Mucosa of descending colon (tissue), 3 donors: ENCODE measurements at places on chromosomes 6 and 20.
A peak's percentile ranks its signal among the peaks of the same experiment; 100 is the strongest.

- no peak for DNase-seq
Measured at GRCh38 chr6:25833136-25833535, 1.3 kb upstream of the SLC17A1 start.

DNA sequence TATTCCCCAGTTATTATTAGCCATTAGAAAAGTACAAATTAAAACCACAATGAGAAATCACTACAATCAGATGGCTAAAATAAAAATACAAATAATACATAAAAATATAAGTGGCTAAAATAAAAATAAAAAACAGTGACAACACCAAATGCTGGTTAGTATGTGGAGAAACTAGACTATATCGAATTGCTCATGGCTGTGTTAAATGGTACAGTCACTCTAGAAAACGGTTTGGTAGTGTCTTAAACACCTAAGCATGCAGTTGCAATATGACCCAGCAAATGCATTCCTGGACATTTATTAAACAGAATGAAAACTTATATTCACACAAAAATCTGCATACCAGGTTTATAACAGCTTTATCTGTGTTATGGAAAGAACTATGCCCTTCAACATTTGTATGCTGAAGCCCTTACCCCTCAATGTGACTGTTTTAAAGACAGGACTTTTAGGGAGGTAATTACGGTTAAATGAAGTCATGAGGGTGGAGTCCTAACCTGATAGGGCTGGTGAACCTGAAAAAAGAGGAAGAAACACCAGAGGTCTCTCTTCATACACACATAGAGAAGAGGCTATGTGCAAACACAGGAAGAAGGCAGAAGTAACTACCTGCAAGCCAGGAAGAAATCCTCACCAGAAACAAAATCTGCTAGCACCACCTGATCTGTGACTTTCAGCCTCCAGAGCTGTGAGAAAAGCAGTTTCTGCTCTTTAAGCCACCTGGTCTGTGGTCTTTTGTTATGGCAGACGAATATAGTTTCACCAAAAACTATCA, 84.9 kb downstream of the ASCC3 start:
- no peak for DNase-seq

DNA sequence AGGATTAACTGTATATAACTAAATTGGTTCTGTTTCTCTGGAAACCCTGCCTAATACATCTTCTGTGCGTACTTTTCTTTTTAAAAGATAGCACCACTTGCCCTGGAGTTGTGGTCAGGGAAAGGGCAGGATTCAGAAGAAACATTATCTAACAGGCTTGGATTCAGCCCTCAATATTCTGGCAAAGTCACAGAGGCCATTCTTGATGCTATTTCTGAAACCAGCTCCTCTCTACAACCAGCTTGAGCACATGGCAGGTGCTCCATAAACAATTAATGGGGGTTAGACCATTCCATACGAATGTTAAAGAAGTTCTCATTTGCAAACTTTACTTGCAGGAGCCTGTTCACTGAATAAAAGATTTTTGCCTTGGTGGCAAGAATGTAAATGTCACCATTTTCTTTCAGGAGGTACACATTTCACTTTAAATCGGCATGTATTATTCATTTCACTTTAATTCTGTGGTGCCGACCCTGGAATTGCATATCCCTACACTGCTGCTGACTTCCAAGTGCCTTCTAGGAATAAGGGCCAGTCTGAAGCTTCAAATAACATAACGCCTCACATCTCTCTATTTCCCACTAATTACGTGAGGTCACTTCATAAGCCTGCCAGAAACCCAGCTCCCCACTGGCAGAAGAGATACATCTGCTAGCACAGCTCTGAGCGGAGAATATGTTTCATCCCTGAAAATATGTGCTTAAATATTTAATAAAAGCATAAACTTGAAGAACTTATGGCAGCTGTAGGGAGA, 248.7 kb downstream of the ADGRG6 start:
- DNase-seq = no peak

GRCh38 chr6:13452346-13453117, 34.9 kb downstream of the GFOD1 start:
- DNase-seq = no peak

DNA sequence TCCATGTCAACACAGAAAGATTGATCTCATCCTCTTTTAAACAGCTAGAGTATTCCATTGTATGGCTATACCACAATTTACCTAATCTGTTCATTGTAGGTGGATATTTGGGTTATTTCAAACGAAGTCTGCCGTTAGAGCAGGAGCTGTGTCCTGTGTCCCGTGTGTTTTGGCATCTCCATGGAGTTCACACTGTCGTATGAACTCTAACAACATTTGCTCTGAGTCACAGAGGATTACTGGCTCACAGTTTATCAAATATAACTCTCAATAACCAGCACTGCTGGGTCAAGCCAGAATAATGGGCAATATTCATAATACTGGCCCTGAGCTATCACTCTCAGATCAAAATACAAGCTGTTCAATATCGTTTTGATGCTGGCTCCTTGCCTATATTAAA, 16.4 kb downstream of the TRAM2 start:
- DNase-seq = no peak

DNA sequence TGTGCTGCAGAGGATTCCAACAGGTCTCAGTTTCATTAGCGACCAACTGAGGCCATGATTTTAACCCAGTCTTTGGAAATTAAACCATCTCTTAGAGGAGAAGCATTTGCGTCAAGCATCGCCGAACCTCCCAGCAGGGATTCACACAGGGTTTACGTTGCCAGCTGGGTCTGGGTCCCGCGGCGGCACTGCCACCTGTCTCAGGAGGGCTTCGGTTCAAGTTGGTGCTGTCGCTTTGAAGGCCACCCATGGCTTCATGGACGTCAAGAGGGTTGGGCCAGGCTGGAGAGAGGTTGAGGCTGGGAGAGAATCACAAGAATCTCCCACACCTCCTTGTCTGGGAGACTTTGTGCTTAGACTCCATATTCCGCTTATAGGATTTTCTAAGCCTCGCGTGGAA, 43.0 kb upstream of the FRMD1 start:
- no peak for DNase-seq

DNA sequence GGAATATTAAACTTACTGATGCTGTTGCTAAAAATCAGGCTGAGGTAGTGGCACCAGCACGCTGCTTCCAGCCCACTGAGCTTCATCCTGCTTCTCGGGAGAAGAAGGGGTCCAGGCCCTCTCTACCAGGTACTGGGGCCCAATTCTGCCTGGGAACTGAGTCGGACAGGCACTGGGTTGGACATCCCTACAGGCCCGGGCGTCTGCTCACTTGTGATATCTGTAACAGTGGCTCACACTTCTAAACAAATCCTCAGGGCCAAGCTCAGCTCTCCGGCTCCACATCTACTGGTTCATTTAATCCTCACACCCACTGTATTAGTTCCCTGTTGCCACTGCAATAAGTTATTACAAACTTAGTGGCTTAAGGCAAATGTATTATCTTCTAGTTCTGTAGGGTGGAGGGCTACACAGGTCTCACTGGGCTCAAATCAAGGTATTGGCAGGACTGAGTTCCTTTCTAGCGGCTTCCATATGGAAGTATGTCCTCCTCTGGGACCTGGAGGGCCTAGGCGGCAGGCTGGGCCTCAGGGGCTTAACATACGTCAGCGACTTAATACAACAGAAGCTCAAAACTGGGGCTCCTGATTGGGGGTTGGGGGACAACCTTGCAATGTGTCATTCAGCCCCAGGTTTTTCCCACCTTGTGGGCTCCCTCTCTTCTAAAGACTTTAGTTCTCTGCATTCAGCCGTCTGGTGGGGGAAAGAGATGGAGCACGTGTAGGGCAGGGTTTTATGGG, 1.6 kb upstream of the KCNK15 start:
- DNase-seq = no peak

DNA sequence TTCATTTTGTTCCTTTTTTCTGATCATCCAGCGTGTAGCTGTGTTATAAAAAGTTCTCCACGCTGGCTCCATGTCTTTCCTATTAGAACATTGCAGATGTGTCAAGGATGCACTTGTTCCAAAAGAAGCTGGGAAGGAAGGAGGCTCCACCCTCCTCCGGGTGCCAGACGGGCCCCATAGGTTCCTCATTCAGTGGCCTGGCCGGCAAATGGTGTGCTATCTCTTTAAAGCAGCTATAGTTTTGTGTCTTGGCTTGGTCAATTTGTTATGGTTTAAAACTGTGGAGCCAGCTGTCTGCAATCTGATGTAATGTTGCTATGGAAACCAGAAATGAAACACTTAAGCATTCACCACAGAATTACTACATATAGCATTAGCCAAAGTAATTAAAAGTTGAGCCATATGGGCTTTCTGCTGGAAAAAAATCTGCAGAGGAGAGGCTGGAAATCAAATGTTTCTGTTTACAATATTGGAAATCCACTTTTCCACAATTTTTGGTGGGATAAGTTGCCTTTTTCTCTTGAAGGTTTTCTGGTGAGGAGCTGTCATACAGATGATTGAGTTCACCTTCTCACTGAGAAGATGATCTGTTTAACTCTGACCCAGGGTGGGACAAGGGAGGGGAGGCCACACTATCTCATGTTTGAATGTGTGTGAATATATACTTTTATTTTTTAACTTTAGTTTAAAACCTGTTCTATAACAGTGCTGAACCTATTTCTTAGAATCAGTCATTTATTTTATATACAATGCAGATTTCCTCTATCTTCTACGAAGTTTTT, 167.4 kb downstream of the SASH1 start:
- peak; percentile 44 for DNase-seq

DNA sequence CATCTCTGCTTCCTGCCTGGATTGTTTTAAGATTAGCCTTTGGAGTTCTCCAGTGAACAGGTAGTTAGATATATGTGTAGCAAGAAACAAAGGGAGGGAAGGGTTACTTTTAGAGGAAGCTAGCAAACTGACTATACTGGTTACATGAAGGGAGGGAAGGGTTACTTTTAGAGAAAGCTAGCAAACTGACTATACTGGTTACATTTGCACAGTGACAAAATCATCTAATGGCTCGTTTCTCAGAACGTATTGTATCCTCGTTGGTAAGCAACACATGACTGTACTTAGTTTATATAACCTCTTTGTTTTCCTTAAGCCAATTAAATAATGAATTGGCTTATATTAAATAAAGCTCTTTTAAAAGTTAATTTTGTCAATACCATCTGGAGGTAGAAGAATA, 540.9 kb downstream of the EPM2A start:
- no peak for DNase-seq

DNA sequence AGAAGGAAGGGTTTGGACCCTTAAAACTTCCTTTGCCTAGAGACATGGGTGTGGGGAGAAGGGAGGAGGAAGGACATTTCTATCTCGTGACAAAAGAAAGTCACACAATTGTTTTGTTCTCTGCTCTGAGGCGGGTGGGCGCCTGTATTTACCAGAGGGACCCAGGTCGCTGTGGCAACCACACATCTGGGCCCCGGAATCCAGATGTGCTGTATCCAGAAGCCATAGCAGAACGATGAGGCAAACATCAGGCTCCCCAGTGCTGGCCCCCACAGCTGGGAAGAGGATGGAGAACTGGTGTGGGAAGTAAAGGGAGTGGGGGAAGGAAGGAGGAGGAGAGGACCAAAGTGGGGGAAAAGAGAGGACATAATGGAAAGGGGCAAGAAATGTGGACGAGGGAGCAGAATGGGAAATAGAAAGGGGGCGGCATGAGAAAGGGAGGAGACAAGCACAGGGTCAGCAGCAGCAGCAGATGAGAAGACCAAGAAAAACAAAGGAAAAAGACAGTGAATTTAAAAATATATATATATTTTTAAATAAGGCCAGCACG, 3.4 kb upstream of the TNXB start:
- no peak for DNase-seq

GRCh38 chr6:71496722-71497033, 208.1 kb downstream of the OGFRL1 start:
- no peak for DNase-seq
